ENCODE measurements at places on chromosomes 4 and X. TPM values are rescaled to one million over a fixed set of nuclear protein-coding genes. Genes with fewer than 3 reads are reported as not detected.

DNA sequence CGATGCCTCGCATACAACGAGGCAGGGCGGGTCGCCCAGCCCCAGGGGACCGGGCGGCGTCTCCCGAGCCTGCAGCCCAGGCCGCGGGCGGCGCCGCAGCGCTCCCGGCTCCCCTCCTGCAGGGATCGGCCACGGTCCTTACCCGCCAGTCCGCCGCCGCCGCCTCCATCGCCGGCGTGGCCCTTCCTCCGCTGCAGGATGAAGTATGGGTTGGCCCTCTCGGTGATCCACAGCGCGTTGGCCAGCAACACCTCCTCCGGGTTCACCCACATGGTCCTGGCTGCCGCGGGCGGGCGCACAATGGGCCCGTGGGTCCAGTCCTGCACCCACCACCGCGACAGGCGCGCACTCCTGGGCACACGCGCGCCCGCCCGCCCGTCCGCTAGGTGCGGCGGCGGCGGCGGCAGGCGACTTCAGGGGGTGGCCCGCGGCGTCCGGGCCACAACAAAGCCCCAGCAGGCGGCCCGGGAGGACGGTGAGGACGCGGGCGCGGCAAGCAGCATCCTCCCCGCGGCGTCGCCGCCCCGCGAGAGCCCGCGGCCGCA lies 339 bp downstream of the TBC1D9 start:
- peak; percentile 55 for DNase-seq

- DNase-seq = no peak
These were observed 974.3 kb upstream of the INTU start for GRCh38 chr4:126658411-126658810.

GRCh38 chrX:25043192-25043591 lies 27.4 kb upstream of the ARX start:
- no peak for DNase-seq

- DNase-seq = peak; percentile 1
These were observed 49.4 kb upstream of the PRR32 start for GRCh38 chrX:126770179-126770578.

DNA sequence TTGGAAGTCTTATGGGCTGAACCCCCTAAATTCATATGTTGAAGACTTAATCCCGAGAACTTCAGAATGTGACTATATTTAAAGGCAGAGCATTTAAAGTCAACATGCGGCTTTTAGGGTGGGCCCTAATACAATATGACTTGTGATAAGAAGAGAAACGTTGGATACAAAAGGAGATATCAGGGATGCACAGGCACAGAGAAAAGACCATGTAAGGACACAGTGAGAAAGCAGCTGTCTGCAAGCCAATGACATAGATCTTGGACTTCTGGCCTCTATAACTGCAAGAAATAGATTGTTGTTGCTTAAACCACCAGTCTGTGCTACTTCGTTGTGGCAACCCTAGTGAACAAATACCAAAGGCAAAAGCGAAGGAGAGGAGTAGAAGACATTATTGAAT lies 42.2 kb downstream of the GABRG1 start:
- DNase-seq = no peak

DNA sequence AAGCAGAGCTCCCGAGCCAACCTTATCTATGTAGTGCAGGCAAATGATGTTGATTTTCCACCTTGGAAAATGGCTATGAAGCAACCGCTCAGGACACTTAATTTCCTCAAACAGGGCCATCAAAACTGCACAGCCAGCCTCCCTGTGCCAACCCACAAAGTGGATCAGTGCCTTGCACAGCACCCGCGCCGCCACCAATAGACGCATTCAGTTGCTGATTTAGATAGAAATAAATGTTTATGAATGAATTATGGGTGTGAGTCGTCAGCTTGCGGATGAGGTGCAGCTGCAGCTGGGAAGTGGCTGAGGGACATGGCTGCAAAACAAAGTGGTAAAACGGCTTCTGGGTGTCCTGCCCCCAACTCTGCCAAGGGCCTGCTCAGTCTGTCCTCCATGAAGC lies 47.0 kb downstream of the SOD3 start:
- no peak for DNase-seq

DNA sequence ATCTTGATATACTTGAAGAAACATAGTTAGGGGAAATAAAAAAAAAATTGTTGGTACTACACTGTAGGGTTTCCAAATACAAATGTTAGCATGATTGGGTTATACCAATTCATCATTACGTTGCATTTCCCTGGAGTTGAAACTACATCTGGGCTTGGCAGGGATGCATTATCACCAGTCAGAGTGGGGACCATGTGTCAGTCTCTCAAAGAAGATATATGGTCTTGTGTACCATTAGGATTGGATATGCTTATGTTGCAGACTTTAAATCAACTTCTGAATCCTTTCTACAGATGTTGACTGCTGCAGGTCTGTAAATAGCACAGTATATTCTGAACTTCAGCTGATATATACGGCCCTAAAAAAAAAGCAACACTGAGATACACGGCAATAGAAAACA lies 188.5 kb downstream of the SLIT2 start:
- no peak for DNase-seq

The OPRPN gene
- total RNA-seq = not detected

The ANOS1 gene
- 0.06 TPM for total RNA-seq

All from G401 (cell line).